ENCODE measurements at places on chromosomes 1 and 21. TPM values are rescaled to one million over a fixed set of nuclear protein-coding genes. Genes with fewer than 3 reads are reported as not detected.

DNA sequence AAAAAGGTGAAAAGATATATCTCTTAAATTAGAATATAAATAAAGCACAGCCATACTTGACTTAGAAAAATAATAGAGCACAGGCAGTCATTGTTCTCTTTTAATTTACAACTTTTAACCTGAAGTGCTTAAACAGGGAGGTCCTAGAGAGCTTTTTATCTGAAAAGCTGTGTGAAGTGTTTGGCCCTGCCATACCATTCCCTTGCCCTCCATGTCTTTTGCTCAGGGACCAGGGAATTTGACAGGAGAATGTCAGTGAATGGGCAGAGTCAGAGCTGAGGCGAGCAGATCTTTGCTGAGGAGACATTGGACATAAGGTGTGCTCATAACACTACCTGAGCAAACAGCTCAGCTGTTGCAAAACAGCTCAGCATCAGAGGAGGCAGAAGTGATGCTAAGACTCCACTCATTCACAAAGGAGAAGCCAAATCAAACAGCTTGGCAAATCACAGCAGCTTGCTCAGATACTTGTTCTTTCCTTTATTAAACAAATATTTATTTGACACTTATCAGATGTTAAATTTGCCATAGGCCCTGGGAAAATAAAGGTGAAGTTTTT is 14.9 kb upstream of the MGST3 start:
- no peak overlapping the region for H3K4me3 ChIP-seq
- no peaks in the 10 kb centered on the region for H3K36me3 ChIP-seq
- H3K27ac ChIP-seq = no peak overlapping the region
- no peaks in the 10 kb centered on the region for H3K27me3 ChIP-seq

Gene ZMYND12
- 3.5 TPM for total RNA-seq

GRCh38 chr1:22612671-22613571 is 23.5 kb upstream of the C1QA start:
- no peaks in the 10 kb centered on the region for H3K4me1 ChIP-seq
- H3K27ac ChIP-seq = no peak overlapping the region
- H3K36me3 ChIP-seq = no peaks in the 10 kb centered on the region
- DNase-seq = no peak
- H3K4me3 ChIP-seq = no peak overlapping the region

GRCh38 chr1:217332431-217333065 is 298.3 kb downstream of the GPATCH2 start:
- DNase-seq = peak; percentile 60
- H3K4me3 ChIP-seq = no peak overlapping the region
- no peaks in the 10 kb centered on the region for H3K27me3 ChIP-seq
- no peak overlapping the region for H3K27ac ChIP-seq
- no peaks in the 10 kb centered on the region for H3K36me3 ChIP-seq

Gene PRDM2
- total RNA-seq = 39.5 TPM

DNA sequence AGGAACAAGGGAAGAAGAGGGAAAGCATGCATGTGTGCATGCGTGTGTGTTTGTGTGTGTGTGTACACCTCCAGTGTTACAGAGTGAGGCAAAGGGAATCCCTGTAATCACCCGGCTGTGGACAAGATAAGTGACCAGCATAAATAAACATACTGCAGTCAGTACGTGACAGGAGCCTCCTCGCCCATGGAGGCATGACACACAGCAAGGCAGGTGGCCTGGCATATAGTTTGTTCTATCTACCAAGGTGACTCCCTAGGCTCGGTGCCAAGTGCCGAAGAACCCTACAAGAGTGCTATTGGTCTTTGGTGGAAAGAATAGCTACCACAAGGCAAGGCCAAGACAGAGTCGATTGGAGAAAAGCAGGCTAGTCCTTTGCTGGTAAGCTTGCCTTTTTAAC is 31.7 kb upstream of the HEATR1 start:
- no peaks in the 10 kb centered on the region for H3K4me1 ChIP-seq
- no peaks in the 10 kb centered on the region for H3K36me3 ChIP-seq
- H3K4me3 ChIP-seq = no peak overlapping the region
- H3K27ac ChIP-seq = no peak overlapping the region
- no peaks in the 10 kb centered on the region for H3K27me3 ChIP-seq
- no peak for DNase-seq

DNA sequence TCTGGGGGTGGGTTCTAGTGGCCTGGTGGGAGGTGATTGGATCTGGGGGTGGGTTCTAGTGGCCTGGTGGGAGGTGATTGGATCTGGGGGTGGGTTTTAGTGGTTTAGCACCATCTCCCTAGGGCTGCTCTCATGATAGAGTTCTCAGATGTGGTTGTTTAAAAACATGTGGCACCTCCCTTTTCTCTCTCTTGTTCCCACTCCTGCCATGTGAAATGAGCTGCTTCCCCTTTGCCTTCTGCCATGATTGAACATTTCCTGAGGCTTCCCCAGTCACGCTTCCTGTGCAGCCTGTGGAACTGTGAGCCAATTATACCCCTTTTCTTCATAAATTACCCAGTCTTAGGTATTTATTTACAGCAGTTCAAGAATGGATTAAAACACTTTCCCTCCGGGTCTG is 327.3 kb upstream of the AJAP1 start:
- H3K4me3 ChIP-seq = no peak overlapping the region
- no peak overlapping the region for H3K27ac ChIP-seq
- H3K36me3 ChIP-seq = no peaks in the 10 kb centered on the region
- H3K4me1 ChIP-seq = no peaks in the 10 kb centered on the region

DNA sequence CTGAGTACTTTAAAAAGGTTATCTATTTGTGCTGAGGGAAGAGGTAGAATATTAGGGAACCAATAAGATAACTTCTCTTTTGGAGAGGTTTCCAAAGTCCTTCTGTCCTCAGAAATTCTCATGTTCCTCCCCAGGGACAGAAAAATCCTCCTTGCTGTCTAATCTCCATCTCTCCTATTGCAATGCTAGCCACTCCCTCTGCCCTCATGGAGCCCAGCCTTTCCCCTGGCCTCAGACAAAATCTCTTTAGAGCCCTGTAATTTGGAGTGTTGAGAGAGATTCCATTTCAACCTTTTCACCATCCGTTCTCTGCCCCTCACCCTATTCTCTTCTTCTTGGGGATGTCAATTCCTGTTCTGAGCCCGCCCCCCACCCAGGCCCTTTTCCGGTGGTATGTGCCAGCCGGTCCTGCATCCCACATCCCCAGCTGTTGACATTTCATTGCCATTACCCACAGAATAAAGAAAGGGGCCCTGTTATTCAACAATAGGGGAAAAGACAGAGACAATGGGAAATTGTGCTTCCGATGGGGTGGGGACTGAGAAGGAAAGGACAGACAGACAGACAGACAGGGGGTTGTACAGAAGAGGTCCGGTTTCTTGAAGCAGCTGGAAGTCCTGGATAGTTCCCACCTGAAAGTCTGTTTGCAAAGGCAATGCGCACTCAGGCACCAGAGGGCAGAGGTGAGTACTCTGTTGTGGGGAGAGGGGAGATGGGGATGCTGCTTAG is at the start of gene HAPLN2:
Gene HAPLN2, plus strand, starts transcription at position 563 of the 729 bp plus-strand sequence. CDS start 4,076 bp downstream, outside the sequence.
- no peak within 1 kb of the TSS for H3K27ac ChIP-seq
- DNase-seq = no peak
- H3K36me3 ChIP-seq = no peaks in the 10 kb centered on the region

GRCh38 chr1:235486321-235486720 is 17.9 kb downstream of the B3GALNT2 start:
- no peaks in the 10 kb centered on the region for H3K36me3 ChIP-seq
- peaks cover 3% of the 10 kb centered on the region for H3K4me1 ChIP-seq
- H3K27ac ChIP-seq = no peak overlapping the region

DNA sequence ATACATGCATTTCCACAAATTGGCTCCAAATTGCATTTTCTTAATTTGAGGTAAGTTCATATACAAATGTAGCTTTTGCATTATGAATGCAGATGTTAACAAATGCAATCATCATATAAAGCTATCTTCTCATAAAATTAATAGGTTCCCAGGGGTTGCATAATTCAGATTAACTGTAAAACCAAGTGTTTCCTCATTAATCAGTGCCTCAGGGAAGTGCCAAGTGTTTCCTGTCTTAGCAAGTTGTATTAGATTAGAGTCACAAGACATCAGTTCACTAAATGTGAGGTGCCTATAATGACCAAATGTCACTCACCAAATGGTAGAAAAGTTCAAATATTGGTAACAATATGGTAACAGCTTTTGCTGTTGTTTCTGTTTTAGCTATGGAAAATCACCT is 140.8 kb downstream of the PTGER3 start:
- H3K4me1 ChIP-seq = no peaks in the 10 kb centered on the region
- no peak overlapping the region for H3K27ac ChIP-seq
- no peaks in the 10 kb centered on the region for H3K36me3 ChIP-seq
- no peaks in the 10 kb centered on the region for H3K27me3 ChIP-seq
- no peak for DNase-seq
- H3K4me3 ChIP-seq = no peak overlapping the region

GRCh38 chr1:94025383-94026340 is 95.3 kb downstream of the ABCA4 start:
- DNase-seq = peak; percentile 39
- H3K27ac ChIP-seq = no peak overlapping the region
- H3K4me3 ChIP-seq = no peak overlapping the region
- no peaks in the 10 kb centered on the region for H3K36me3 ChIP-seq

- H3K36me3 ChIP-seq = no peaks in the 10 kb centered on the region
- peaks cover 5% of the 10 kb centered on the region for H3K4me1 ChIP-seq
- no peak for DNase-seq
- H3K27ac ChIP-seq = no peak overlapping the region
- H3K27me3 ChIP-seq = no peaks in the 10 kb centered on the region
Observed at GRCh38 chr1:93087532-93087931, 8.4 kb downstream of the MTF2 start.

Gene USH2A
- total RNA-seq = not detected

GRCh38 chr1:226602186-226603021 is 53.8 kb downstream of the STUM start:
- H3K4me3 ChIP-seq = no peak overlapping the region
- peaks cover 23% of the 10 kb centered on the region for H3K4me1 ChIP-seq
- no peaks in the 10 kb centered on the region for H3K36me3 ChIP-seq
- peak; percentile 15 for DNase-seq
- no peaks in the 10 kb centered on the region for H3K27me3 ChIP-seq

DNA sequence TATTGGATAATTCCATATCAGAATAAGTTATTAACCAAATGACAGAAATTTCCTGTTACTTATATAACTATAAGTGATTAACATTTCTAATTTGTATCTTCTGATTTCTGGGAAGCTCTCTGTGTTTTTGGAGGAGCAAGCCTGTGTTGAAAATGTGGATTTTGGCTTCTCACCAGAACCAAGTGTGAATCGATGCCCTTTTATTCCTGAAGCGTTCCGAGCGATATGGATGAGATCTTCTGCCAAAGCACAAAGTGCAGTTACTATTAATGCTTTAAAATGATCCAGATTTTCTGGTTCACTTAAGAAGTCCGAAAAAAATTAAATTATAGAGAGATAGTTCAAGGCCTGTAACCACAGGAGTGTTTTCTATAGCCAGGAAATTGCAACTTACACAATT is 22.8 kb downstream of the ALG14 start:
- H3K27me3 ChIP-seq = no peaks in the 10 kb centered on the region
- DNase-seq = no peak
- H3K27ac ChIP-seq = no peak overlapping the region
- H3K4me1 ChIP-seq = peaks cover 7% of the 10 kb centered on the region
- no peaks in the 10 kb centered on the region for H3K36me3 ChIP-seq

Gene MSTO1
- total RNA-seq = 31.9 TPM

GRCh38 chr21:35488946-35489345 is 439.8 kb upstream of the RUNX1 start:
- H3K4me1 ChIP-seq = no peaks in the 10 kb centered on the region
- DNase-seq = no peak
- H3K27me3 ChIP-seq = no peaks in the 10 kb centered on the region
- H3K4me3 ChIP-seq = no peak overlapping the region
- H3K36me3 ChIP-seq = no peaks in the 10 kb centered on the region
- H3K27ac ChIP-seq = no peak overlapping the region

Gene HLCS
- total RNA-seq = 43.0 TPM

Gene DRAXIN
- total RNA-seq = not detected

Gene KRTAP21-2
- total RNA-seq = not detected

GRCh38 chr1:151711044-151711800 is 5.4 kb downstream of the CELF3 start:
- no peak overlapping the region for H3K27ac ChIP-seq
- DNase-seq = no peak
- H3K27me3 ChIP-seq = peaks cover 6% of the 10 kb centered on the region
- no peaks in the 10 kb centered on the region for H3K4me1 ChIP-seq

Gene CLDN17
- not detected for total RNA-seq

DNA sequence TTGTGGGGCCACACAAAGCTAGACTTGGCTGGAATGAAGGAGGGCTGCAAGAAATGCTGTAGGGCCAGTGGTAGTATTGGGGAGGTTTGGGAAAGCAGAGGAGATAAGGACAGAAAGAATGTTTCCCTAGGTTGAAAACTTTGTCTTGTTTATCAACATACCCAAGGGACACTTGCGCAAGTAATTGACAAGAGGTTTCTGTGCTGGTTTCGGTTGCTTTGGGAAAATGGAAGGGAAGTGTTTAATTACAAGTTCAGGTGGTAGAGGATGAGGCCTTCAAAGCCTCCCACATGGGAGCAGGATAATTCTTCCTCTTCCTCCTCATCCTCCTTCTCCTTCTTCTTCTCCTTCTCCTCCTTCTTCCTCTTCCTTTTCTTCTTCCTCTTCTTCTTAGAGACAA is 182.1 kb upstream of the LMO4 start:
- no peaks in the 10 kb centered on the region for H3K27me3 ChIP-seq
- H3K4me1 ChIP-seq = peaks cover 2% of the 10 kb centered on the region
- no peak overlapping the region for H3K27ac ChIP-seq
- H3K36me3 ChIP-seq = no peaks in the 10 kb centered on the region

GRCh38 chr1:156608036-156608674 is 6.9 kb upstream of the GPATCH4 start:
- peak; percentile 51 for DNase-seq
- no peaks in the 10 kb centered on the region for H3K36me3 ChIP-seq
- no peaks in the 10 kb centered on the region for H3K27me3 ChIP-seq
- H3K4me1 ChIP-seq = no peaks in the 10 kb centered on the region
- H3K27ac ChIP-seq = no peak overlapping the region

- DNase-seq = no peak
- no peaks in the 10 kb centered on the region for H3K36me3 ChIP-seq
- no peaks in the 10 kb centered on the region for H3K27me3 ChIP-seq
- H3K4me1 ChIP-seq = no peaks in the 10 kb centered on the region
Observed at GRCh38 chr1:11641776-11642305, 12.4 kb downstream of the FBXO2 start.

Gene ATP1A4
- not detected for total RNA-seq

Gene CLIC6
- 11.0 TPM for total RNA-seq

GRCh38 chr21:35367553-35367952 is 318.5 kb upstream of the RUNX1 start:
- H3K36me3 ChIP-seq = no peaks in the 10 kb centered on the region
- DNase-seq = no peak
- H3K4me1 ChIP-seq = no peaks in the 10 kb centered on the region
- H3K27me3 ChIP-seq = no peaks in the 10 kb centered on the region
- H3K27ac ChIP-seq = no peak overlapping the region
- H3K4me3 ChIP-seq = no peak overlapping the region

- H3K27ac ChIP-seq = no peak overlapping the region
- H3K27me3 ChIP-seq = no peaks in the 10 kb centered on the region
- DNase-seq = no peak
- H3K36me3 ChIP-seq = peaks cover 8% of the 10 kb centered on the region
Observed at GRCh38 chr1:93588206-93588605, 93.4 kb downstream of the BCAR3 start.

Gene CPT2
- 27.4 TPM for total RNA-seq

Gene LEPR
- 13.6 TPM for total RNA-seq

GRCh38 chr1:231171623-231172197 is 9.9 kb downstream of the TRIM67 start:
- H3K27me3 ChIP-seq = no peaks in the 10 kb centered on the region
- no peaks in the 10 kb centered on the region for H3K4me1 ChIP-seq
- no peak overlapping the region for H3K27ac ChIP-seq
- no peaks in the 10 kb centered on the region for H3K36me3 ChIP-seq
- H3K4me3 ChIP-seq = no peak overlapping the region
